ENCODE measurements at places on chromosomes 1 and 21. TPM values are rescaled to one million over a fixed set of nuclear protein-coding genes. Genes with fewer than 3 reads are reported as not detected.

DNA sequence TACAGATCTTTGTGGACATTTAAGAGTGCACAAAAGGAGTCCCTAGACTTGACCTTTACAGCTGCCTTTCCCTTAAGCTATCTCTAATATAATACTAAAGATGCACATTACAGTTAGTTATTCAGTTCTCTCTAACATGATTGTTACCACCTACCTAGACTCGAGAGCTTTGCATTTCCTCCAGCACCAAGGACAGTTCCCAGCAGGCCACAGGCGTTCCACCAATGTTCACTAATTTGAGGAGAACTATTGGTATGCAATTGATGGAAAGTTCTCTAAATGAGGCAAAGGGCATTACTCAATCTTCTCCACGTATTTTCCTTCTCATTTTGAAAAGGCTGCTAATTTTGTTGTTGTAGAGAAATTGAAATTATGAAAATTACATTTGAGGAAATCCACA is 5.4 kb upstream of the NTNG1 start:
- peaks cover 36% of the 10 kb centered on the region for H3K27me3 ChIP-seq
- peaks cover 4% of the 10 kb centered on the region for H3K4me1 ChIP-seq

DNA sequence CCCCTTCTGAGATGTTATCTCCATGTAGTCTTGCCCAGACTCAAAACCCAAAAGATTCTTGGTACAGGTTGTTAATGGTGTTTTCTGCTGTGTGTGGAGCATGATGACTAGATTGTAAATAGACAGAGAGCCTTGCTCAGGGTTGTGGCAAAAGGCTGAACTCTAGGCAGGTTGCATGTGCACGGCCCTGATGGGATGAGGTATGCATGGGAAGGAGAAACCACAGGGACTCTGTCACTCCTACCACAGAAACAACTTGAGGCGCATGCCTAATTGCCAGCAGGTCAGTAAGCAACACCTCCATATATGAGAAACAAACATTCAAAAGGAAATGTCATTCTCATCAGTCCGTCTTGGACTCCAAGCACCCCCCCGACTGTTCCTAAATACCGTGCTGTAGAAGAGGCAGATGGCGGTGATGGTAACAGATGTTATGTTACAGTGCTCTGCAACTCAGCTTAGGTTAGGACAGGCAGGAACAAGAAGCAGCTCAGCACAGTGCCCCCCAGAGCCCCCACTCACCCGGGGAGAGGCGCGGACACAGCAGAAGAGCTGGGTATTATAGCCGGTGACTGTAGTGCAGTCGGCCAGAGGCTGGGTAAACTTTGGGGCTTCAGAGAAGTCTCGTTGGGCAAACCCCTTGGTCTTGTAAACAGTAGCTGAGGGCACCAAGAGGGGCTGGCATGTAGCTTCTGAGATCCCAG is 10.9 kb downstream of the MYBPHL start:
- H3K36me3 ChIP-seq = no peaks in the 10 kb centered on the region
- DNase-seq = no peak
- no peak overlapping the region for H3K27ac ChIP-seq
- H3K4me3 ChIP-seq = no peak overlapping the region
- H3K27me3 ChIP-seq = peaks cover 4% of the 10 kb centered on the region

DNA sequence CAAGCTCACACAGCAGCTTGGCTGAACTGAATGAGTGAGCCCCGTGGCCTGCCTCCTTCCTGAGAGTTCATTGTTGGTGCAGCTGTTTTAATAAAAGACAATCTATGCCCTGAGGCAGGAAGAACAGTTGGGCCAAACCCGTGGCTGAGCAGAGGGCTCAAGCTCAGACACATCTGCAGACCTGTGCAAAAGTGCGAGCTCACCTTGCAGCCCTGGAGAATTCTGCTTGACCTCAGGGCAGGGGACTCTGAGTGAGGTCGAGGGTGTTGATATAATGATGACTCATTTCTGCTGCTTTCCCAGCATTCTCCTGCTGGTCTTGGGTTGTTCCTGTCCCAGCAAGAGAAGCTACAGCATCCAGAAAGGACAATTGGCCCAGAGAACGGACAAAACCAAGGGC is 61.0 kb downstream of the ATP5PO start:
- H3K36me3 ChIP-seq = no peaks in the 10 kb centered on the region
- no peak for DNase-seq
- H3K4me3 ChIP-seq = no peak overlapping the region
- no peaks in the 10 kb centered on the region for H3K27me3 ChIP-seq

GRCh38 chr1:12424793-12425192 is 193.2 kb downstream of the DHRS3 start:
- no peak overlapping the region for H3K4me3 ChIP-seq
- DNase-seq = no peak
- peaks cover 16% of the 10 kb centered on the region for H3K36me3 ChIP-seq
- H3K27me3 ChIP-seq = no peaks in the 10 kb centered on the region

DNA sequence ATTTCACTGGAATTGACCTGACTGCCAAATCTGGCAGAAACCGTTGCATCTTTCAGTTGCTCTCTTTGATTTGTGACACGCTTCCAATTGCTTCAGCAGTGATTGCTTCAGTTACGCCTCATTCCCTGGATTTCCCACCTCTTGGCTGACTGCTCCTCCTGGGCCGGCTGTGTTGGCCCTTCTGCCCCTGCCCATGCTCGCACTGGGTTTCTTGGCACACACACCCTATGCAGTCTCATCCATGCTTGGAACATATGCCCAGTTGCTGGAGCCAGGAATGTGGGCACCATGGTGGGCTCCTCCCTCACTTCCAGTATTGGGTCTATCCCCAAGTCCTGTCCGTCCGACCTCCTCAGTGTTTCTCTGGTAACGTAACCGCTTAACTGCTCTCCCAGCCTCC is 2.2 kb upstream of the ZBTB21 start:
- peaks cover 18% of the 10 kb centered on the region for H3K27me3 ChIP-seq
- peak overlapping the region; percentile 74 for H3K27ac ChIP-seq
- DNase-seq = no peak
- peaks cover 8% of the 10 kb centered on the region for H3K36me3 ChIP-seq
- peak overlapping the region; percentile 84 for H3K4me3 ChIP-seq
- H3K4me1 ChIP-seq = peaks cover 5% of the 10 kb centered on the region

DNA sequence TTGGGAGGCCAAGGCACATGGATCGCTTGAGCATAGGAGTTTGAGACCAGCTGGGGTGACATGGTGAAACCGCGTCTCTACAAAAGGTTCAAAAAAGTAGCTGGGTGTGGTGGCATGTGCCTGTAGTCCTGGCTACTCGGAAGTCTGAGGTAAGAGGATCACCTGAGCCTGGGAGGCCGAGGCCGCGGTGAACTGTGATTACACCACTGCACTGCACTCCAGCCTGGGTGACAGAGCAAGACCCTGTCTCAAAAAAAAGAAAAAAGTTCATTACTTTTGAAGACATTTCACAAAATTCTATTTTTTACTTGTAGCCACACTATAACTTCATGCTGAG is 2.1 kb upstream of the DENND2C start:
- no peak overlapping the region for H3K27ac ChIP-seq
- peaks cover 56% of the 10 kb centered on the region for H3K27me3 ChIP-seq
- peaks cover 10% of the 10 kb centered on the region for H3K4me1 ChIP-seq
- no peak for DNase-seq
- H3K36me3 ChIP-seq = no peaks in the 10 kb centered on the region
- no peak overlapping the region for H3K4me3 ChIP-seq

DNA sequence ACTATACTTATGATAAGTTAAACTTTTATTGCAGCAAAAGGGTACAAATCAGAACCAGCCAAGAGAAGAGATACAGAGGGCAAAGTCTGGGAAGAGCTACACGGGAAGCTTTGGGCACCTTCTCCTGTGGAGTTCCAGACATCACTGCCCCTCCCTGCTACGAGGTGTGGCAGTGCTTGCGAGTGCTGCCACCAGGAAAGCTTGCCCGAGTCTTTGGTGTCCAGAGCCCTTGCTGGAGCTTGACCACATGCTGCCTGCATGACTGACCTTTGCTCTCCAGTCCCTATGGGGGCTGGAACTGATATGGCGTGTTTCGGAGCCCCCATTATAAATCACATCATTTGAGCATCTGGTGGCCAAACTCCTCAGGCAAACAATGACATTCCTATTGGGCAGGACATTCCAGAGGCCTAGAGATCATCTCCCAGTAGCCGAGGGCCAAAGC is 23.4 kb downstream of the PLEKHO1 start:
- DNase-seq = no peak
- no peaks in the 10 kb centered on the region for H3K36me3 ChIP-seq
- peak overlapping the region; percentile 27 for H3K4me3 ChIP-seq

GRCh38 chr1:193310564-193310963 is 124.2 kb upstream of the B3GALT2 start:
- H3K4me1 ChIP-seq = peaks cover 16% of the 10 kb centered on the region
- no peaks in the 10 kb centered on the region for H3K36me3 ChIP-seq
- H3K27ac ChIP-seq = peak overlapping the region; percentile 70
- peak overlapping the region; percentile 40 for H3K4me3 ChIP-seq
- DNase-seq = no peak
- no peaks in the 10 kb centered on the region for H3K27me3 ChIP-seq

GRCh38 chr1:225899044-225899925 is 10.3 kb upstream of the LEFTY1 start:
- no peaks in the 10 kb centered on the region for H3K36me3 ChIP-seq
- peaks cover 10% of the 10 kb centered on the region for H3K4me1 ChIP-seq
- no peak overlapping the region for H3K4me3 ChIP-seq
- DNase-seq = no peak
- no peak overlapping the region for H3K27ac ChIP-seq

GRCh38 chr21:32256873-32257620 is 21.8 kb downstream of the MIS18A start:
- no peak overlapping the region for H3K27ac ChIP-seq
- H3K36me3 ChIP-seq = no peaks in the 10 kb centered on the region
- H3K27me3 ChIP-seq = peaks cover 3% of the 10 kb centered on the region
- H3K4me3 ChIP-seq = peak overlapping the region; percentile 41

GRCh38 chr1:114216431-114217173 is 62.9 kb upstream of the SYT6 start:
- H3K4me3 ChIP-seq = no peak overlapping the region
- H3K27me3 ChIP-seq = peaks cover 26% of the 10 kb centered on the region
- DNase-seq = no peak
- H3K36me3 ChIP-seq = no peaks in the 10 kb centered on the region

- peaks cover 16% of the 10 kb centered on the region for H3K36me3 ChIP-seq
- no peak overlapping the region for H3K4me3 ChIP-seq
- no peak overlapping the region for H3K27ac ChIP-seq
- H3K27me3 ChIP-seq = no peaks in the 10 kb centered on the region
- no peak for DNase-seq
Observed at GRCh38 chr1:151635479-151636072, 23.7 kb downstream of the SNX27 start.

FAAP20 gene
- 73.8 TPM for total RNA-seq

RIPPLY3 gene
- 0.93 TPM for total RNA-seq

EVA1C gene
- total RNA-seq = 0.63 TPM

GUK1 gene
- 174 TPM for total RNA-seq

OR2T2 gene
- total RNA-seq = not detected

BLACAT1 gene
- total RNA-seq = 6.8 TPM

MCL1 gene
- 187 TPM for total RNA-seq

SASS6 gene
- total RNA-seq = 4.2 TPM

SAMD13 gene
- 6.0 TPM for total RNA-seq

TAS1R1 gene
- not detected for total RNA-seq

C1orf167 gene
- 0.40 TPM for total RNA-seq
